Cerebellar nuclear complex (tissue), 1 donor: ENCODE measurements at places on chromosomes 3 and 15.

DNA sequence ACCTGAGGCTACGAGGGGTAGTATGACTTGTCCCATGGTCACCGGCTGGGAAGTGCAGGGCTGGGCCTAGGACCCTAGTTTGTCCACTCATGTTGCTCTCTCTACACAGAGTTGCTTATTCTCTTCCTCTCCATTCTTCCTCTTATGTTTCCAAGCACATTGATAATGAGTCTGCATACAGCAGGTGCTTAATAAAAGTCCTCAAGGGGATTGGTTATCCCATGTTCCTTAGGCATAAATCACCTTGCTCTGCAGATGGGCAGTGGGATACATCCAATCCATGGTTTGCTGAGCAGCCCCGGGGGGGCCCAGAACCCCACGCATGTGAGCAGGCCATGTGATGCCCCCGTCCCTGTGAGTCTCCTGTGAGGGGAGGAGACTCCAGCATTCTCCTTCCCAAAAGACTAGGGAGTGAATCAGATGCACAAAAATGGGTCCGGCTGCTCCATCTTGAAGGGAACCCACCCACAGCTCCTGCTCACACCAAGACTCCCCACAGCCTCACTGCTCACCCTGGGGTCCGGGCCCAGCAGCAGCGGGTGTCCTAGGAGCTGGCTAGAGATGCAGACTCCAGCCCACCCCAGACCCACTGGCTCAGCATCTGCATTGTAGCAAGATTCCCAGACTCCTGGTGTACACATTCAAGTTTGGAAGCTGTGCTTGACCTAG, 139.9 kb downstream of the NUP210 start:
- no peak for DNase-seq

- DNase-seq = no peak
Measured at GRCh38 chr3:16516695-16517481, 3.4 kb upstream of the RFTN1 start.

DNA sequence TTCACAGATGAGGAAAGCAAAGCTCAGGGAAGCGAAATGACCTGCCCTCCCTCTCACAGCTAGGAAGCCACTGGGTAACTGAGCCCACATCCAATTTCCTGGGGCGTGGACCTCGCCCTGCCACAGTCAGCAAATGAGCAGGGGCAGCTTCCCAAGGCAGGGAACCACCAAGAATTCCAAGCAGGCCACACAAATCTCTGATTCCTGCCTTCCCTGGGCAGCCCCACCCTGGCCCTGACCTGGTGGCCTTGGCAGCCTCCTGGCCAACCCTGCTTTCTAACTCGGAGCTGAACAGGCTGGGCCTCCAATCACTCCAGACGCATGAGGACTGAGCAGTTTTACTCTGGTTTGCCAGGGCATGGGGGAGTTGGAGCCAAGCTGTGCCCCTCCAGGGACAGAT, 203.7 kb upstream of the TLE3 start:
- no peak for DNase-seq

GRCh38 chr3:154507727-154508126, 77.7 kb upstream of the GPR149 start:
- no peak for DNase-seq

DNA sequence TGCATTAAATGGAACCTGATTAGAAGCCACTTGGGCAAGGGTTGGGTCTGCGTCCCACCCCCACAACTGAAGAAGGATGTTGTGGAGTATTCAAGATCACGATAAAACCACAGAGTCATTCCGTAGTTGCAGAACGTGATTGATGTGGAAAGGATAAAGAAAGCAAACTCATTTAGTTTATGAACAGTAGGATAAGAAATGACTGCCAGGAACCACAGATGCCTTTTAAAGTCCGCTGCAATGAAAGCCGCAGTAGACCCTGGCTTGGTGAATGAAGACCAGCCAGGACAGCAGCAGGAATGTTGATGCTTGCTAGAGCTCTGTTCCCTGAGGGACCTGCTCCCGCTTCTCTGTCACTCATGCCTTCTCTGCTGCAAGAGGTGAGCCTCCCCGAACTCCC, 111.5 kb downstream of the GABRG3 start:
- no peak for DNase-seq

DNA sequence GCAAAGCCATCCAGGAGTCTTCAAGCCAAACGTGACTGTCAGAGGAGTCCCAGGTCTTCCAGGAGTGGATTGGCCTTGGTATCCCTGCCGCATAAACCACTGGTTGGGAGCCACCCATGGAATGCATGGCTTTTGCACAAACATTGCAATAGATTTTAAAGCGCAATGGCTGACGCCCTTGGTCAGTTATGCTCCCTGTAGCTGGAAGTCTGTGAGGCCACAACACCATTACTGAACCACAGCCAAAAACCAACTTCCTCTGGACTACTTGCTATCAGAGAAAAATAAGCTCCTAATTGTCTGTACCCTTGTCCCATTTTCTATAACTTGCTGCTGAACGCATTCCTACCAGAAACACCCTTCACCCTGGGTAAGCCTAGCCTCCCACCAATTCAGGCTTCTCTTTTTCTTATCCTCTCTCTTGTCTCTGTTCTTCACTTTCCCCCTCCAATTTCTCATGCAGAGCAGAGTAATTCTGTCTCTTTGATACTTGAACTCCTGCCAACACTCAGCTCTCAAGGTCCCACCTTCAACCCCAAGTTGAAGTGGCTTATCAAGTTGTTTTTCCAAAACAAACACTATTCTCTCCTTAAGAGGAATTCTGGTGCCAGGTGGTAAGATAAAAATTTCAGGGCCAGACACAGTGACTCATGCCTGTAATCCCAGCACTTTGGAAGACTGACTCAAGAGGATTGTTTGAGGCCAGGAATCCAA, 176.4 kb upstream of the UBE2E1 start:
- no peak for DNase-seq

- no peak for DNase-seq
Measured at GRCh38 chr3:77086408-77086807, 46.5 kb downstream of the ROBO2 start.

DNA sequence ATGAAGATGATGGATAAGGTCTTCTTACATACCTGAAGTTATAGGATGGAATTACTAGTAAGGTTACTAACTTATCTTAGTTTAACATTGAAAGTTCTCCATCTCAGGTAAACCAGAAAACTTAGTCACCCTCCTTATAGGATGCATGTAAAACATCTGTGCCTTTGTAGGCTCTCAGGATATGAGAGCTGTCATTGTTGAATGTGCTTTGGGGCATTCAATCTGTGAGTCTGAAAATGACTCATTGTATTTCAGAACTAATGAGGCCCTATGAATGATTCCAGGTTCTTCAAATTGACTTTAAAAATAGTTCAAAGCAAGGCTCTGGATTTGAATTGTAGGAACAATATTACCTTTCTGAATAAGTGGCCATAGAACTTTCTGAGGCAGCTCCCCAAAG, 237.7 kb upstream of the AZI2 start:
- DNase-seq = no peak

- no peak for DNase-seq
Measured at GRCh38 chr3:176513604-176514003, 683.7 kb downstream of the TBL1XR1 start.

GRCh38 chr3:128801779-128802380, 75.9 kb downstream of the RAB7A start:
- peak; percentile 32 for DNase-seq

- peak; percentile 4 for DNase-seq
Measured at GRCh38 chr3:127652246-127652995, 20.3 kb upstream of the ABTB1 start.

DNA sequence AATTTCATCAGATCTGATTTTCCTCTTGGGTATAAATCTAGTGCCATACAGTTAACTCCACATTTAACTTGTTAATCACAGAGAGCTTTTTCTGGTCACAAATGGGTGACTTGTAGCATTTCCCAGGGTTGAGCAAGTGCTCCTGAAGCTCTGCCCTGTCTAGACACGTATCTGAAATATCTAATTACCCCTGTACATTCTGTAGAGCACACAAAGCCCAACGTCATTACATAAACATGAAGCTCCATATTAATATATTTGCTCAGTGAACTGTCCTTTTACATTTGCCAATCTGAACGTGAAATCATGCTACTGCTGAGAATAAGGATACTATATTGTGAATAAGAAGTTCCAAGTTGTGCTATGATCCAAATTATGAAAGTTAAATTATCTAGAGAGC, 49.0 kb downstream of the THBS1 start:
- DNase-seq = no peak

GRCh38 chr15:23397779-23398178, 43.2 kb downstream of the GOLGA8S start:
- no peak for DNase-seq
